Calu3 (cell line): ENCODE measurements at places on chromosomes 12 and 14. TPM values are rescaled to one million over a fixed set of nuclear protein-coding genes. Genes with fewer than 3 reads are reported as not detected.

GRCh38 chr12:109863847-109864712 lies 16.3 kb downstream of the GLTP start:
- DNase-seq: no peak
- peaks cover 7% of the 10 kb centered on the region for H3K36me3 ChIP-seq
- no peak overlapping the region for H3K4me3 ChIP-seq

- no peak overlapping the region for H3K4me3 ChIP-seq
- H3K4me1 ChIP-seq: peaks cover 15% of the 10 kb centered on the region
- no peak for DNase-seq
- H3K36me3 ChIP-seq: no peaks in the 10 kb centered on the region
- no peak overlapping the region for H3K27ac ChIP-seq
Observed at GRCh38 chr12:45128637-45129036, 77.7 kb upstream of the DBX2 start.

POTEM gene
- not detected in 2 replicates for total RNA-seq

ASIC1 gene
- total RNA-seq: 3.5 and 4.1 TPM in 2 replicates

PACS2 gene
- 71.8 and 77.3 TPM in 2 replicates for total RNA-seq

GRCh38 chr14:42370056-42370455 lies 763.4 kb downstream of the LRFN5 start:
- no peaks in the 10 kb centered on the region for H3K27me3 ChIP-seq
- no peak overlapping the region for H3K27ac ChIP-seq
- no peaks in the 10 kb centered on the region for H3K4me1 ChIP-seq
- H3K36me3 ChIP-seq: no peaks in the 10 kb centered on the region
- DNase-seq: no peak

HPD gene
- not detected in 2 replicates for total RNA-seq

DNA sequence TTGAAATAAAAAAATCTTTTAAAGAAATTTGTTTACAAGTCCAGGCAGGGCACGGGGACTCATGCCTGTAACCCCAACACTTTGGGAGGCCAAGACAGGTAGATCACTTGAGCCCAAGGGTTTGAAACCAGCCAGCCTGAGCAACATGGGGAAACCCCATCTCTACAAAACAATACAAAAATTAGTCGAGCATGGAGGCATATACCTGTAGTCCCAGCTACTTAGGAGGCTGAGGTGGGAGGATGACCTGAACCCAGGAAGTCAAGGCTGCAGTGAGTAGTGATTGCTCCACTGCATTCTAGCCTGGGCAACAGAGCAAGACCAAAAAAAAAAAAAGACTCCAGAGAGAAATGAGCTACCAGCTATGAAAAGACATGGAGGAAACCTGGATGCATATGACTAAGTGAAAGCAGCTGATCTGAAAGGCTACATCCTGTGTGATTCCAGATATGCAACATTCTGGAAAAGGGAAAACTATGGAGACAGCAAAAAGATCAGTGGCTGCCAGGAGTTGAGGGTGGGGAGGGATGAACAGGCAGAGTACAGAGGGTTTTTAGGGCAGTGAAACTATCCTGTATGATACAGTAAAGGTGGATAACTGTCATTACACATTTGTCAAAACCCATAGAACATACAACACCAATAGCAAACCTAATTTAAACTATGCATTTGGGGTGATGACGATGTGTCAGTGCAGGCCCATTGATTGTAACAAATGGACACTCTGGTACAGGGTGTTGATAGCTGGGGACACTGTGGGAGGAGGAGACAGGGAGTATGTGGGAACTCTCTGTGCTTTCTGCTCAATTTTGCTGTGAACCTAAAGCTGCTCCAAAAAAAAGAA lies 59.9 kb downstream of the PRKAB1 start:
- H3K27ac ChIP-seq: no peak overlapping the region
- no peaks in the 10 kb centered on the region for H3K4me1 ChIP-seq
- H3K4me3 ChIP-seq: no peak overlapping the region
- no peak for DNase-seq
- H3K36me3 ChIP-seq: peaks cover 8% of the 10 kb centered on the region

NPFF gene
- not detected in 2 replicates for total RNA-seq

ZFYVE21 gene
- total RNA-seq: 45.7 and 48.8 TPM in 2 replicates

GPRC5D gene
- not detected in 2 replicates for total RNA-seq

TPH2 gene
- 0.38 and 0.54 TPM in 2 replicates for total RNA-seq

GRCh38 chr14:101065696-101066694 lies 162.5 kb upstream of the RTL1 start:
- DNase-seq: no peak
- no peaks in the 10 kb centered on the region for H3K4me1 ChIP-seq
- H3K27ac ChIP-seq: no peak overlapping the region
- H3K27me3 ChIP-seq: no peaks in the 10 kb centered on the region
- H3K4me3 ChIP-seq: no peak overlapping the region
- H3K36me3 ChIP-seq: peaks cover 5% of the 10 kb centered on the region

APOF gene
- total RNA-seq: not detected in 2 replicates

DNA sequence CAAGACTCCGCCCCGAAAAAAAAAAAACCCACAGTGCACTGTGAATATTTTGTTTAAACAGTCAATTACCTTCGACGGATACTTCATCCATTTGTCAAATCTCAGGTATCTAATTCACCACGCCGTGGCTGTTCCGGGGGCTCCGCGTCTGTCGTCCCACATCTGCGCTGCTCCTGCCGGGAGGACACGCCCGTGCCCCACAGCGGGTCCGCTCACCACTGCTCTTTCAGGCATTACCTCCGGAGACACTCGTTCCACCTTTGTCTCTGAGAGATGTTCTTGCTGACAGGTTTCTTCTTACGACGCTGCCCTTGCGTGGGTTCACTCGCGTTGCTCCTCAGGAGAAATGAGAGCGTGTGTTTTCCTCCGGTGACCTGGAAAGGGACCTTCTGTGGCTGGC lies 46.9 kb upstream of the FBRSL1 start:
- peaks cover 77% of the 10 kb centered on the region for H3K27me3 ChIP-seq
- H3K27ac ChIP-seq: no peak overlapping the region
- DNase-seq: no peak
- H3K4me3 ChIP-seq: no peak overlapping the region

- H3K4me3 ChIP-seq: no peak overlapping the region
- no peak for DNase-seq
- H3K27me3 ChIP-seq: no peaks in the 10 kb centered on the region
- no peak overlapping the region for H3K27ac ChIP-seq
- H3K36me3 ChIP-seq: no peaks in the 10 kb centered on the region
- peaks cover 4% of the 10 kb centered on the region for H3K4me1 ChIP-seq
Observed at GRCh38 chr12:104172570-104172947, 34.5 kb upstream of the NFYB start.

NFKBIA gene
- 111 TPM in 2 replicates for total RNA-seq

DNA sequence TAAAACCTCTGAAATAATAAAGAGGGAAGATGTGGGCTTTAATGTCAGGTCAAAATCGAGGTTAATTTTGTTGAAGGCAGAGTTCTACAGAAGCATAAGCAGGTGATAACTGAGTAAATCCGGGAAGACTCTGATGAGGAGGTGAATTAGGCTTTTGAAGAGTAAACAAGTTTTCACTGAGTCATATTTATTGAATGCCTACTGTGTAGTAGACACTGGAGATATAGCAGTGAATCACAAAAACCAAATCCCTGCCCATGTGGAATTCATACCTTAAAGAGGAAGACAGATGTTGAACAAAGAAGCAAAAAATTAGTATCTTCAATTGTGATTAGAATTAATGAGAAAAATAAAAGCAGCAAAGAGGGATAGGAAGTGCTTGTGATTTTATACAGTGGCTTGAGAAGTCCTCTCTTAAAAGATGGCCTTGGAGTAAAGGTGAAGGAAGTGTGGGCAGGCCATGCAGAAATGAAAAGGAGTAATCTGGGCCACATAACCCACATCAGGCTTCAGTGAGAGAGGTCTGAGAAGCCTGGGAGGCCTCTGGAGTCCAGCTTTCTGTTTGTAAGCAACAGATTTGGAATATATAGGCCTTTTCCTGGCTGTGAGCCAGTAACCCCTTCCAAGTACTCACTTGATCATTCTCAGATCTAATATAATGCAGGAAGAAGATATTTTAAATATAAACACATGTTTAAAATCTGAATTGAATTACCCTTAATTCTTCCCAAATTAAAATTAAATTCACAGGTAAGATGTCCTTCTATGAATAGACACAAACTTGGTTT lies 46.7 kb downstream of the BHLHE41 start:
- H3K27ac ChIP-seq: no peak overlapping the region
- H3K4me1 ChIP-seq: peaks cover 8% of the 10 kb centered on the region
- H3K27me3 ChIP-seq: no peaks in the 10 kb centered on the region
- H3K4me3 ChIP-seq: no peak overlapping the region
- H3K36me3 ChIP-seq: no peaks in the 10 kb centered on the region

RDH12 gene
- total RNA-seq: 0.38 and 0.51 TPM in 2 replicates

- peaks cover 13% of the 10 kb centered on the region for H3K36me3 ChIP-seq
- no peak for DNase-seq
- no peaks in the 10 kb centered on the region for H3K27me3 ChIP-seq
- H3K4me3 ChIP-seq: no peak overlapping the region
Observed at GRCh38 chr12:50005175-50005574, 20.1 kb downstream of the RACGAP1 start.

DNA sequence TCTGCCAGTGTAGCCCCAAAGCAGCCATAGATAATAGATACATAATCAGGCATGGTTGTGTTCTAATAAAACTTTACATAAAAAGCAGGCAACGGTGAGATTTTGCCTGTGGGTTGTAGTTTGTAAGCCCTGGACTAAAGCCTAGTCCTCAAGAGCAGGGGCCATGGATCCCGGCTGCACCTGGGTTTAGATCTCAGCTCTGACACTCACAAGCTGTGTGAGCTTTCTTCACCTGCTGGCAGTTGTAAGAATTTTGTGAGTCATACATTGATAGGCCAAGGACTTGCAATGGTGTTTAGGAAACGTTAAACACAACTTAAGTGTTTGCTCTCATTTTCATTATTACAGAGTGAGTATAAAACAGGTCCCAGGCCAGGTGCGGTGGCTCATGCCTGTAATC lies 395.8 kb upstream of the TBX3 start:
- no peak overlapping the region for H3K27ac ChIP-seq
- H3K4me3 ChIP-seq: no peak overlapping the region
- no peak for DNase-seq
- no peaks in the 10 kb centered on the region for H3K27me3 ChIP-seq

CPM gene
- total RNA-seq: 11.9 and 36.1 TPM in 2 replicates

SAMD4A gene
- 10.9 and 14.4 TPM in 2 replicates for total RNA-seq

- no peaks in the 10 kb centered on the region for H3K27me3 ChIP-seq
- H3K4me1 ChIP-seq: peaks cover 18% of the 10 kb centered on the region
- no peak overlapping the region for H3K27ac ChIP-seq
- no peak overlapping the region for H3K4me3 ChIP-seq
- no peaks in the 10 kb centered on the region for H3K36me3 ChIP-seq
- no peak for DNase-seq
Observed at GRCh38 chr12:24719293-24719721, 229.6 kb downstream of the BCAT1 start.
